Activated T-cell treated with anti-CD3 and anti-CD28 coated beads for 48 hours (primary cell): ENCODE measurements at places on chromosomes 12 and 14.

DNA sequence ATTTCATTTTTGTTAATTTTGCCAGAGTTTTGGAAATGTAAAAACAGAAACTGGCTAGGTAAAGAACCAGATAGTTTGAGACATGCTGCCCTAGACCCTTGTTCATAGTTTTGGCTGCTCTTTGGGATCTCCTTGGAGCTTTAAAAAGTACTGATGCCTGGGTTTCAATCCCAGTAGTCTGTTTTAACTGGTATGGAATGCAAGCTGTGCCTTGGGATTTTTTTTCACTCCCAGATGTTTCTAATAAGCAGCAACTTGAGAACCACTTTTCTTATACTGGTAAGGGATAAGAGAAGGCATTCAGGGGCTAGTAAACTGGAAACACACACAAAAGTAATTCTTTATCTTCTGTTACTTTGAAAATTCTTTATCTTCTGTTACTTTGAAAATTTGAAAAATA, 18.8 kb downstream of the SLC35F4 start:
- DNase-seq: no peak

DNA sequence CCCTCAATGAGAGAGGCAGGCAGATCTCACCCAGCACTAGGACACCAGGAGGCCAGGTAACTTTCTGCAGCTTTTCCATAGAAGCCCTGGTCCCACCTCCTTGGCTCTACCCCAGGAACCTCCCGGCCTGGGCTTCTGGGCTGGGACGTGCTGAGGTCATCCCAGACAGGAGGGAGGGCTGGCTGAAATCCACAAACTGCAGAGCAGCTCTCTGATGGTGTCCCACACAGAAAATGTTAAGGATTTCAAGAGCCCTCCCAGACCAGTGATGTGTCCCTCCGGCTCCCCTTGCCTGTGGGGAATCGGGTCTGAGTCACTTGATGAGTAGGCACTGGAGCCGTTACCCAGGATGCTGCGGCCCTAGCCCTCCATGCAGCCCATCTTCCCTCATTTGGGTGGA, 124.1 kb downstream of the ESRRB start:
- no peak for DNase-seq

DNA sequence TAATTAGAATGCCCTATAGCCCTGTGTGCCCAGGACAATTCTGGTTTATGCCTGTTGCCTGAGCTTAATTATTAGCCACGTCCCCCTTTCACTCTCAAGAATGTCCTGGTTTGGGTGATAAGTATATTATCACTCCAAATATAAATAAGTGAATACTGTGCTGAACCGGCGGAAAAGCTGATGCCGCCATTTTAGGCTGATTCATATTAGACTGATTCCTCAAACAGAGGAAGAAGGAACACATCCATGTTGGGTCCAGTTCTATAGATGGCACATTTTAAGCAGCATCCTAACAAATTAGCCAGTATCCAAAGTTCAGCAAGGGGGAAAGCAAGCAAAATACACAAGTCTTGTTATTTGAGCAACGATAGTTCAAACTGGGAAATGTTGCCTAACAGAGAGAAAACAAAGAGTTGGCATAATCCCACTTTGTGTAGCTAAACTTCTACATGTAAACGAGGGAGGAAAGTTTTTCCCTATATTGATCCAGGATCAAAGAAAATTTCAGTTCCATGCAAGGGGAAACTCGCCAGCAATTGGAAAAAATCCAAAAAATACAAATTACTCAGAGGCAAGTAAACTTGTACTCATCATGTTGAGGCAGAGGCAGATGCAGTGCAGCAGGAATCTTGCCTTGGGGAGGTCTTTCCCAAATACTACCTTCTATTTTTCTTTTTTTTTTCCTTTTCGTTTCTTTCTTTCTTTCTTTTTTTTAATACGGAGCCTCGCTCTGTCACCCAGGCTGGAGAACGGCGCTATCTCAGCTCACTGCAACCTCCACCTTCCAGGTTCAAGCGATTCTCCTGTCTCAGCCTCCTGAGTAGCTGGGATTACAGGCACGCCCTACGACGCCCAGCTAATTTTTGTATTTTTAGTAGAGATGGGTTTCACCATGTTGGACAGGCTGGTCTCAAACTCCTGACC, 96.2 kb downstream of the ITPR2 start:
- DNase-seq: no peak

DNA sequence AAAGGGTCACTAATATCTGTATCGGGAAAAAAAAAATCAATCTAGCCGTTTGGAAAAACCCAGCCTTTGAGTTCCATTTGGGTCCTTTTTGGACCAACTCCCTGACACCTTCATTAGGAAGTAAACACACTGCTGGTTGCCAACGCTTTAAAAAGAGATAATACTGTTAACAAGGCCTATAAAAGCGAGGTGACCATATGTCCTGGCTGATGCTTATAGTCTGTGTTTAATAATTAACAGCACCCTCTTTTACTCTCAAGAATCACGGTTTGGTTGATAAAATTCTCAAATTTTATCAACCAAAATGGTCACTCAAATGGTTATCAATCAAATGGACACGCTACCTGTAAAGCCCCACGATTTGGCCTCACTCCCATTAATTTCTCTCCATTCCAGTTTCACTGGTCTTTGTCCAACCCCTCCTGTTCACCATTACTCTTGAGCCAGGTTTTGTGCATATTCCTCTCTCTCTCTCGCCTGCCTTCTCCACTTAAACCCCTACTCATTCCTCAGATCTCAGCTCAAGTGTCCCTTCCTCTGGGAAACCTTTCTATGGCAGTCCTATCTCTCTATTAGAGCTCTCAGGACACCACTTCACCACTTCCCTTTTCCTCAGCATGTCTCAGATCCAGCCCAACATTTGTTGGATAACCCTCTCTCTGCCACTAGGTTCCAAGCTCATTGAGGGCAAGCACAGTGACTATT, 9.5 kb downstream of the BTG1 start:
- no peak for DNase-seq

DNA sequence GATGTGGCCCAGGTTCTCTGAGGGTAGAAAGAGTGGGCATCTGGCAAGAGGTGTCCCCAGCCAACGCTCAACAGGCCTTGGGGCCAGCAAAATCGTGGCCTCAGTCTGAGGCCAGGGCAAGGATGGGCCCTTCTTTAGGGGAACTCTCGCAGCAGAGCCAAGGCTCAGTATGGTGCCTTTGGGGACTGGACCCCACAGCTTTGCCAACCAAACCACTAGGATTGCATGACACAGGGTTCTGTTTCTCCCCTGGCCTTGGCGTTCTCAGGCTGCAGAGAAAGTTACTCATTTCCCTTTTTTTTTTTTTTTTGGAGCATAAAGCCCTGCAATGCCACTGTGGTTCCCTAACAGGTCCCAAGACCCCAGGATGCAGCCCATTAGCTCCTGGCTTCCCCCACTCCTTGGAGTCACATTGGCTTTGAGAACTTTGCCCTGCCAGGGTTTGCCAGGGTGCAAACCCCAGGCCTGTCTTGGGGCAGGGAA, 100.6 kb downstream of the LGMN start:
- no peak for DNase-seq

DNA sequence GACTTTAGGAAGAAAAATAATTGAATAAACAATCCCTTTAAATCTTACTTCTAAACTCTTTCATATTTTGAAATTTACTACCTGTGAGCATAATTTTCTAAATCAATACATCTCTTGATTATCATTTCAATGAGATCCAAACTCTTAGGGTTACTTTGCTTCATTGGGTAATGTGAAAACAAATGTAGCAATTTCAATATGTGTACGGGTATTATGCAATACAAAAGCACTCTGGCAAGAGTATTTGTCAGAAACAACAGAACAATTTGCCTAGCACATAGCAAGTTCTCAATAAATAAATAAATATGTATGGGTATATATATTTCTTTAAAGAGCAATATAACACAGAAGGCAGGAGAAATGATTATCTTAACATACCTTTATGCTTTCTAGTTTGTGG, 77.1 kb downstream of the PLEKHG7 start:
- no peak for DNase-seq

GRCh38 chr12:2893007-2893406, 2.3 kb downstream of the TULP3 start:
- DNase-seq: no peak

DNA sequence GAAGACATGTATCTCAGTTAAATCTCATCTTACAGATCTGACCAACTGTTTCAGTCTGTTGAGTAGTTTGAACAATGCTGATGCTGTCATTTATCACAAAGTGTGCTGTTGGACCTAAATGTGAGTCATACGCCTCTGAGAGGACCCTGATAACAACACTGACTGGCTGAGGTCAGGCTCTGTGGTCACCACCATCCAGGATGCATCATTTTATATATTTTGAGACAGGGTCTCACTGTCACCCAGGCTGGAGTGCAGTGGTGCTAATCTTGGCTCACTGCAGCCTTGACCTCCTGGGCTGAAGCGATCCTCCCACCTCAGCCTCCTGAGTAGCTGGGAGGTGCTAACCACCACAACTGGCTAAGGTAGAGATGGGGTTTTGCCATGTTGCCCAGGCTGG, 181.0 kb upstream of the RGS6 start:
- no peak for DNase-seq

- no peak for DNase-seq
Observed at GRCh38 chr14:101538878-101539277, 22.4 kb upstream of the DIO3 start.

- no peak for DNase-seq
Observed at GRCh38 chr12:132129007-132129406, 15.1 kb downstream of the DDX51 start.

DNA sequence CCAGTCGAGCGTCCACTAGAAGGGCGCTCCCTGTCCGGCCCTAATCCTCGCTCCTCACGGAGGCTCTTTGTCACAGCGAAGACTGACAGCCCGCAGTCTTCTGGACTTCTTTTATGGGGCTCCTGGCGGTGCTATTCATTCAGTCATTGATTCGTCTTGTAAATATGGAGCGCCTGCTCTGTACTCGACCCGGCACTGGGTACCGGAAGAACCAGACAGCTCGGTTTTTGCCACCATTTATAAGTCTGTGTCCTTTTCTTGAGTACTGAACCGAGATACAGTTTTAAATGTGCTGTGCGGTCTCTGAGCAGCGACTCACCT, 570 bp downstream of the DMAC2L start:
- no peak for DNase-seq

DNA sequence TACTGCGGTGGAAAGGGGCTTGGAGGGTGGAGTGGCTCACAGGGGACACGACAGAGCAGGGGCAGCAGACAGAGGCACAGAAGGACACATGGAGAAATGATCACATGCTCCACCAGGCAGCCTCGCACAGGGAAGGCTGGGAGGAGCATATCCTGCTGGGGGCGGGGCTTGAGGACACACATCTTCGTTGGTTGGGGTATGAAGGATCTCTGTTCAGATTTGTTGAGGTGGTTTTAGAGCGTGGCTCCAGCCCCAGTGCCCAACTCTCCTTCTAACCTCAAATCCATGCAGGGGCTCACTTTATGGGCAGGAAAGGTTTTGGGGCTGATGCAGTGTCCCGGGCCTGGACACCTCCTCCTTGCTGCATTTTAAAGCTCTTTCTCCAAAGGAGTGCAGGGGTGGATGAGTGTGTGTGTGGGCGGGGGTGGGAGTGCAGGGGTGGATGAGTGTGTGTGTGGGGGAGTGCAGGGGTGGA, 733 bp upstream of the P3H3 start:
- peak; percentile 45 for DNase-seq

DNA sequence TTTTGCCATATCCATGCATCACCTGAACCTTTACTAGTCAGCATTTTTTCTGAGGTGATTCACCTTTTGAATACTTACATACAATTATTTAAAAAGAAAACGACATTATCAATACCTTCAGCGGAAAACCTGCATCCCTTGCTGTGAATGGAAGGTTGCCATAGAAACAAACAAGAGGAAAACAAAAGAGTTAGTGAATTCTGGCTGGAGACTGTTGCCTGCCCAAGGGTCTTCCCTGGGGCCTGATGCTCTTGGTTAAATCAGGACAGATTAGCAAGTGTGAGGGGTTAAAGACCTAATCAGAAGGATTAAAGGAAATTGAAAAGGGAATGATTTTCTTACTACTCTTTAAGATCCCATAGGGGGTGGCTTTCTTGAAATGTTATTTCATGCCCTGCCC, 96.0 kb upstream of the WSCD2 start:
- no peak for DNase-seq

DNA sequence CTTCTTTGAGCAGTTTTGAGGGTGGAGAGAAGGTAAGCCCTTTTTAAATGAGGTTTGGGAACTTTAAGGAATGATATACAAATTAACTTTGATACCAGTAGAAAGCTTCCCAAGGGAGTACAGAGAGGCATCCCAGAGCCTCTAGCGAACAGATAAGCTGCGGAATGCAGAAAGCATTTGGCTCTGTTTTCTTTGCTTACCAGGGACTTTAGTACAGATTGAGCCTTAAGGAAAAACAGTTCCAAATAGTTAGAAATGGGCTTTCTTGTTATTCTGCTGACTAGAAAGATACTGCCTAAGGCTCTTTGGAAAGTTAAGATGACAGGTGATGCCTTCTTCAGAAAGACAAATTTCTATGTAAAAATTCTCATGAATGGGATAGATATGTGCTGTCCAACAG, 261.7 kb upstream of the FOXN3 start:
- DNase-seq: no peak

- no peak for DNase-seq
Observed at GRCh38 chr12:92978607-92979006, 49.5 kb upstream of the EEA1 start.

DNA sequence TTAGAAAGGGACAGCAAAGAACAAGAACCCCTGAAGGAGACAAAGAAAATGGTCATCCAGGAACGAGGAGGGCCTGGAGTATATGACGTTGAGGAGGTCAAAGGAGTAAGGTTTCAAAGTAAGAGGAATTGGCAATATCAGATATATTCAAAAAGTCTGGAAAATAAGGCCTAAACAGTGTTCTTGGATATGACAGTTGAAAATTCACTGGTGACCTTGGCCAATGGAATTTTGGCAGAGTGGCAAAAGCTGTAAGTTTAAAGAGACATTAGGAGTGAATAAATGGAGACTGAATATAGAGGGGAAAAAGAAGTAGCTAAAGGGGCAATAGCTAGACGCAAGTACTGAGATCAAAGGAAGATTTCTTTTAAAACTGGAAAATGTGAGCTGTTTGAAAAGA, 4.1 kb upstream of the ACTN1 start:
- no peak for DNase-seq

DNA sequence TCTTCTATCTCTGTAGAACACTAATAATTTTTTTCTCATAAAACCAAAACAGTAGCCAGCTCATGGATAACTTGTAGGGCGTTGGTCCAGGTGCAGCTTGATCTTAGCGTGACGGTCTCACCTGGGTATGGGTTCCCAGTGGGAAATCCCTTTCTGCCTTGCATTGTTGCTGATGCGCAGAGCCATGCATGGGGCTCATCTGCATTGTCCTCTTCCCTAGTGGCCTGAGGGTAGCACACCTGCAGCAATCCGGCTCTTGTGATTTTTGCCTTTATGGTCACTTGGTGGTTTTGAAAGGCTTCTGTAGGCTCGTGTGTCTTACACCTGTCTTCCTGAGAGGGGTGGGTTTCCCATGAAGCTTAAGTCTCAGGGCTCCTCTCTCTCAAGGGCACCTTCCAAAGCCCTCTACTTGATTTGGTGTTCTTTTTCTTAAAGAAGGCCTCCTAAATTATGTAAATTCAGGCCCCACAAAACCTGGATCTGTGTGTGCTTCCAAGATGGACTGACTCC, 130.6 kb downstream of the PRKCH start:
- DNase-seq: no peak
